ENCODE measurements at places on chromosomes 11 and 22.

GRCh38 chr11:20374741-20375300 lies 11.3 kb downstream of the HTATIP2 start:
- no peak for DNase-seq

DNA sequence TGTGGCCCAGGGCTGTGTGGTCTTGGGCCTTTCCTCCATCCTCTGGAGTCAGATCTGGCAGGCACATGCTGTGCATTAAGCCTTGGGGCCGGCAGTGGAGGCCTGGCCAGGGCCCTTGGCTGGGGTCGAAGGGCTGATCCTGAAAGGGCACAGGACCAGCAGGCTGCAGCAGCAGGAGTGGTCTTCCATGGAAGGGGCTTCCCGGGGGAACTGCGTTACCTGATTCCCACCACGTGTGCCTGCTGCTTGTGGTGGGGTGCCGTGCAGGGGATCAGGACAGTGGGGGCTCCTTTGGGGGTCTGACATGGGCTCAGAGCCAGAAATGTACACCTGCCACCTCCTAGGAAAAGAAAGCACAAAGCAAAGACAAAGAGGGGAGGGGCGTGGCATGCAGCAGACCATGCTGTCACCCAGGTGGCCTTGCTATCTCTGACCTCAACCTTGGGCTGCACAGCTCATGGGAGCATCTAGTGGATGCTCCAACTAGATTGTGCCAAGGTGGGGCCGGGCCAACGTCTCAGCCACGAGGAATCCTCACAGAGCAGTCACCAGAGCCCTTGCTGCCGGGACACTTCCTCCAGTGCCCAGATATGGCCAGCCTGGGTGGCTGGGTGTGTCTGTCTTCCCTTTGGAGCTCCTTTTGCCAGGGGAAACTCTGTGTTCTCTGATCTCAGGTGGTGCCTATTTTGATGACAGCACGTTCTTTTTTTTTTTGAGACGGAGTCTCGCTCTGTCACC lies 17.9 kb upstream of the YPEL1 start:
- no peak for DNase-seq

GRCh38 chr11:28303477-28304191 lies 195.4 kb downstream of the METTL15 start:
- DNase-seq: no peak

DNA sequence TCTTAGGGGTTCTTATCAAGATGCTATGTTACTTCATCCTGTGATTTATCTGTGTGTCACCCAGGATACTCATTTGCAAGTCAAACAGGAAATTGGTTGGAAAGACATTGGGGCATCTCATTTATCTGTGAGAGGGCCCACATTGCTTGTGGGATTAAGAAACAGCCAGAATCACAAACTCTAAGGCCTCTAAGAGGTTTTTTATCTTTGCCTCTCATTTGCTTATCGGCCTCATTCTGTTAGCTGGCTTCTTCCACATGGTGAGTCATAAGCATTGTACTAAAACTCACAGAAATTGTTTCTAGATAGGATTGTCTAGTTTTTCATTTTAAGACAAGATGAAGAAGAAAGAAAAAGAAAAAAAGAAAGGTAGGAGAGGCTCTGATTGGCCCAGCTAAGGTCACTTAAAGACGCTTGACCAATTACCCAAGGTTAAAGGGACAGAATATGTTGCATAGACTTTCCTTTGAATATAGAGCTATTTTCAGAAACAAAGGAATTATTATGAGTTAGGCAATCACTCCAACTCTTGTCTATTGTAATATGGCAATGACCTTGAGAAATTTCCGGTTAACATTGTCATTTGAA lies 121.9 kb downstream of the ARHGAP42 start:
- DNase-seq: no peak

GRCh38 chr11:61826930-61827570 lies 1.1 kb upstream of the FADS2 start:
- no peak for DNase-seq

- peak; percentile 46 for DNase-seq
These were observed 23.4 kb upstream of the RIC3 start for GRCh38 chr11:8192016-8192895.

All from stimulated activated CD4-positive, alpha-beta T cell treated with anti-CD3 and anti-CD28 coated beads, TNF-alpha, amount 100 ng/mL, for 24 hours (primary cell).